Activated CD8-positive, alpha-beta memory T cell treated with anti-CD3 and anti-CD28 coated beads for 24 hours (primary cell): ENCODE measurements at places on chromosomes 1 and 21.

DNA sequence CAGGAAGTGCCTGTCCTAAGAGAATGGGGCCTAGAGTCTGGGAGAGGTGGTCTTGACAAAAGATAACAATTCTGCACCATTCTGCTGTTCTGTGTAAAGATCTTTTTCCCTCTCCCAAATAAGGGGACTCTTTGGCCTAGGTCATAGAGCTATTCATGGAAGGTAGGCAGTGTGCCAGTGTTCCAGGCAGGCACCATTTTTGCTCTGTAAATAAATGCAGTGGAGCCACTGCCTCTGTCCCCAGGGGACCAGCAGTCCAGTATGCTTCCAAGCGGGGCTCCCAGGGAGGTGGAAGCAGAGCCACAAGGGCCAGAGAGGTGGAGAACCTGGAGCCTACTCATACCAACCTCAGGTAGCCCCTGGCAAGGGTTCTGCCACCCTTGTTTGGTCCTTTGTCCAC, 25.9 kb downstream of the KCNA2 start:
- no peak for DNase-seq

GRCh38 chr1:235060607-235061470, 67.8 kb downstream of the TOMM20 start:
- no peak for DNase-seq

DNA sequence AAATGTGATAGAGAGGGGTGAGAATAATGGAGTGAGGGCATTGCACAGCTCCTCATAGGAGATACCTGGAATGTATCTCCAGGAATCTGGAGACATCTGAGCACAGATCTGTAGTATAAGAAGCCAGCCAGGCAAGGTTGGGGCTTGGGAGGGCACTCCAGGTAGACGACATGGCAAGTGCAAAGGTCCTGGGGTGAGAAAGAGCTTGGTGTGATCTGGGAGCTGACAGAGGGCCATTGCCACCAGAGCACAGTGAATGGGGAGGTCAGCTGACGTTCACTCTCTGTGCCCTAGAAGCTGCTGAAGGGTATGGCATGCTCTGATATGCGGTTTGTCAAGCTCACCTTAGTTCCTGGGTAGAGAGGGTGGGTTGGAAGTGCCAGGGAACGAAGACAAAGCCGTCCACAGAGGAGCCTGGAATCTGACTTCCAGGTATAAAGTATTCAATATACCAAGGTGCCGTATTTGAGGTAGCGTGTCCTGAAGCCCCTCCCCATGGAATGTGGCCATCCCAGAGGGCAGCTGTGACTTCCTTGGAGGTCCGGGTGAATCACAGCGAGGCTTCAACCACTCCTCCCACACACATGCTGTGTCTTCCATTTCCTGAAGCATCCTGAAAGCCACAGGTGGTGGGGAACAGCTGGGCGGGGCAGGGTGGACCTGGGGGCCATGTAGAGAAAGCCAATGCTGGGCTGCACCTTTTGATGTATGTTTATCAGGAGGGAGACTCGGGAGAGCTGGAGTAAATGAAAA, 182.7 kb upstream of the KLHDC7A start:
- DNase-seq = no peak

- DNase-seq = no peak
These were observed 587.2 kb downstream of the PTPRU start for GRCh38 chr1:29823561-29823960.
